ENCODE measurements at places on chromosomes 7 and 10. TPM values are rescaled to one million over a fixed set of nuclear protein-coding genes. Genes with fewer than 3 reads are reported as not detected.

GRCh38 chr7:31256506-31256905, 84.0 kb downstream of the NEUROD6 start:
- no peak for DNase-seq

DNA sequence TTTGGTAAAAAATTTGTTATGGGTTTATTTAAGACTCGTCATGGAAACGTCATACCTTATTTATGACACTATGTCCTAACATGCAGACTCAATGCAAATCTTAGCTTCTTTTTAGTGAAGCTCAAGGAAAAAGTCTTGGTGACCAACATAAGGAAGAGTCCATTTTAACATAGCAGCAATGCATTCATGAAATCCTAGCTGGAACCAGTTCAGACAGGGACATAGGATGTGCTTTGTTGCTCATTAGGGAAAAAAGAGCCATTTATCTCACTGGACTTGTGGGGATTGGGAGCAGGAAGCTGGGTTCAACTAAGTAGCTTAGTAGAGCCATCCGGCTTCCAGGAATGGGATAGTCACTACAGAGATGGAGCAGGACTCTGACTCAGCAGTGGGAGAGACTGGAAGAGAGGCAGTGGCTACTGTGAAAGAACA, 100.7 kb upstream of the DKK1 start:
- DNase-seq = no peak

DNA sequence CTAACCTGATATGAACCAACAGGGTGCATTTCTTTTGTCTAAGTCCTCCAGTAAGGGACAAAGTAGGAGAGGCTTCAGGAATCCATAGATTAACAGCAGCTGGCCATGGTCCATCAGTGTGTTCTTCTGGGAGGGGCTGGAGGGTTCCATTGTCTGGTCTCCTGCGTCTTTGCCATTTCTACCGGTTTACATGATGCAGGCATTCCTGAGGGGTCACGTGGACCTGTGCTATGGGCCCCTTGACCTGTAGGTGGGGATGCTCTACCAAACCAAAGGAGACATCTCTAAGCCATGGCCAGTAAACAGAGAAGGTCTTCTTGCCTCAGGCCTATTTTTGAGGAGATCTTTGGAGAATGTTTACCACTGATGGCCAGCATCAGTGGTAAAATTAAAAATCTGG, 28.7 kb upstream of the HABP2 start:
- no peak for DNase-seq

DNA sequence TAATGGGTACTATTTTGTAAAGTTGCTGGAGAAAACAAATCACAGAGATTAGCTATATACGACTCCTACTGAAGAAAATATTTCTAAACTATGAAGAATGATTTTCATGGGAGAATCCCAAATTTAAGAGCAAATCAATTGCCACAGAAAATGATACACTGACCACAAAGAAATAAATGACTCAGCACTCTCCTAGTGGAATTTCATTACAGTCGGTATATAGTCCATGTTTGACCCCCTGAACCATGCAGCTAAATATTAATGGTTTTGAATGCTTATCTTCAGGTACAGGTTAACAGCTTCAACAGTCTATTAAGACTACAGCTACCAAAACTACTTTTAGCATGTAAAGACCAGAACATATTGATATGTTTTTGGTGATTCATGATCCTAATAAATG, 65.0 kb downstream of the IDE start:
- DNase-seq = no peak

DNA sequence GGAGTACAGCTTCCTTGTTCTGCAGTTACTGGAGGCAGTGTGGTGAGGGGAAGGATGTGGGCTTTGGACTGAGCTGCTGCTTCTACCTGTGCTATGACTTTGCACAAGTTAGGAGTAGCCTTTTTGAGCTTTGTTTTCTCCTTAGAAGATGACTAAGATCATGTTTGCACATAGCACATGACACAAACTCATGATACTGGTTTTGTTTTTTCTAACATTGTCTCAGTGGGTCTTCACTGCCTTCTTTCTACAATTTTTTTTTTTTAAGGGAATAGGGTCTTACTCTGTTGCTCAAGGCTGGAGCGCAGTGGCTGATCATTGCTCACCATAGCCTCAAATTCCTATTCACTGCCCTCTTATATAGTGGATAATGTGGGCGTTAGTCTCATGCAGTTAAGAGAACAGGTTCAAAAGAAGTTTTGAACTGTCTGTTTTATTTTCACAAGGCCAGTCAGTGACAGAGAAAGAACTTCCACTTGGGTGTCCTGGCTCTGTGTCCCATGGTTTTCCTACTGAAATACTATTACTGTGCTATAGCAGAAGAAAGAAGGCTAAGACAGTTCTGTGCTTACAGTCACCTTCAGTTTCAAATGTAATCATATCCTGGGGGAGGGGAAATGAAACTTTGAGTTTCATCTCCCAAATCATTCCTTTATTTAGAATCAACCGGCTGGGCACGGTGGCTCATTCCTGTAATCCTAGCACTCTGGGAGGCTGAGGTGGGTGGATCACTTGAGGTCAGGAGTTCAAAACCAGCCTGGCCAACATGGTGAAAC, 72.0 kb downstream of the KAT6B start:
- DNase-seq = no peak

DNA sequence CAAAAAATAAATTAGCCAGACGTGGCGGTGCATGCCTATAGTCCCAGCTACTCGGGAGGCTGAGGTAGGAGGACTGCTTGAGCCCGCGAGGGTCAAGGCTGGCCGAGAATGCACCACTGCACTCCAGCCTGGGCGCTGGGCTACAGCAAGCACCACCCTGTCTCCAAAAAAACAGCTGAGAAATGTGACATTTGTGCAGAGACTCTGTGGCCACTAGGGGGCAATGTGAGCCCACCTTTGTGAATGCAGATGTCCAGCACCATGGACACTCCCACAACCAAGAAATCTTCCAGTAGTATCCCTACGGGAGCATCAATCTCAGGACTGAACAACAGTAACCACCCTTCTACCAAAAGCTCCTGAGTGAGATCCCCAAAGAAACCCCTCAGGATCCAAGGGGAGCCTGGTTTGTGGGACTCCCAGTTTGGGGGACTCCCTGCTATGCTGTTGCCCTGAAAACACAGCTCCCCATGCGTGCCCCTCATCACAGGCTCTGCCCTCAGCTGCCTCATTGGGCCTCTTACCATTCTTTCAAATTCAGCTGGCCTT, 6.2 kb upstream of the AHCYL2 start:
- DNase-seq = peak; percentile 80

DNA sequence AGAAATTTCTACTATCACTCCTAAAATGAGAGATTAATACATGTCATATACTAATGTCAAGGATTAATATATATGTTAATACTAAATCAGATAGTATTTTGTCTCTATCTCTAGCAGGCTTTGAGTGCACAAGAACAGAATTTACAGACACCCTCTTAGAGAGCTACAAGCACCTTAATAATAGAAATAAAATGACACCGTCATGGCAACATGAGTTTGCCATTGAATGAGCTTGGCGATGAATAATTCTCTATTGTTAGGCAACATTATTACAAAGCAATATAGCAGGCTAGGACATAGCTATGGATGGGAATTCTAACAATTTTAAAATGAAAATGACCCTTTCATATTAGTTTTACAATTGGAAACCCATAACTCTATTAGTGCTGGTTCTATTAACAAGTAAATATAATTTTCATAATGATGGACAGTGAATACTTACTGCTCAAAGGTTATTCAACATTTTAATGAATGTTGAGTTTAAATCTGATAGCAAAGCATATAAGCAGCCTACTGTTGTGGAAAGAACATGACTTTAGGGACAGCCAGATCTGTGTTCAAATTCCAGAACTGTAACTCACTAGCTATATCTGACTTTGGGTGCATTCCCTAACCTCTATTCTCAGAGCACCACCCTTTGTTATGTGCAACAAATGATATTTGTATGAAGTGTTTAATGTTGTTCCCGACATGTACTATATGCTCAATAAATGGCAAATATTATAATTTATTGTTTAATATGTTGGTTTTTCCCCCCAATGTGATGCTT, 184.5 kb upstream of the DKK1 start:
- DNase-seq = no peak

DNA sequence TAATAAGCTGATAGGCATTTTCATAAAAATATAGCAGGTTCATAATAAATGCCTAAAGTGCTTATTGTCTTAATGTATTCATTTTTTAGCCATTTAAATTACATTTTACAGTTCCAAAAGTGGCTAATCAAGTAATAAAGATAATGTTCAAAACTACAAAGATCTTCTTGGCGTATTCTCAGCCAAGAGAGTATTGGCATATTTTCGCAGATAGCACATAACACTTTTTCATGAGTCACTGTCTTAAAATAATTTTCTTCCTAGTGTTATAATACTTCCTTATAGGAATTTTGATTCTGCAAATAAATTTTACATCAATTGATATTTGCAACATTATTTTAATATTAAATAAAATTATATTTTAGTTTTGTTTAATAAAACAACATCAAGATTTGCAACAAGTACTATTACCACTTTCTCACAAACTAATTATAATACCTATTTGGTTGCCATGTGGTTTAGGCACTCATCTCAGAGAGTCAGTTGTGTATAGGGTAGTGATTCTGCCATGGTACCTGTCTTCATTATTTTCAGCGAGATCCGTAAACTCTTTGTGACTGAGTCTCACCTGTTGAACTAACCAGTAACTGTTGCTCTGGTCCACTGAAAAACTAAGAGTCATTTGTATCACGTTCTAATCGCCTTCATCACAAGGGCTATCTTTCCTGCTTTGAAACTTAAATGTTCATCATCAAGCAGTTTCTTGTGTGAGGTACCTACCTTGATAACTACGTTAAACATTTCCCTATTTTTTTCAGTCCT, 152.5 kb upstream of the AKR1E2 start:
- no peak for DNase-seq

GRCh38 chr10:93445978-93446720, 36.0 kb downstream of the MYOF start:
- no peak for DNase-seq

GRCh38 chr10:111137587-111137986, 60.8 kb downstream of the ADRA2A start:
- DNase-seq = no peak

DNA sequence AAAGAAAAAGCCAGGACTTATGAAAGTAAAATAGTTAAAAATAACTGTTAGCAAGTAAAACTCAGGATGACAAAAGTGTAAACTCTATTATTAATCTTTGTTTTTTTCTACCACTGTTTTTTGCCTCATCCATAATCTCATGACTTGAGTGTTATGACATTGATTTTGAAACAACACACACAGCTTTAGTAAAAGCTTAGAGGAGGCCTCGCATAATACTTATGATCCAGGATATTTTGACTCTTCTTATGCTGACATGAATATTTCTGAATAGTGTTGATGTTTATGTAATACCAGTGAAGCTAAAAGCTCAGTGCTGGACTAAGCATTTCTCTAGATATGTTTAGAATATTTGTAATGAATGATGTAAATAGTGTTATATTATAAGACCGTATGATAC, 10.5 kb downstream of the KAT6B start:
- no peak for DNase-seq

DNA sequence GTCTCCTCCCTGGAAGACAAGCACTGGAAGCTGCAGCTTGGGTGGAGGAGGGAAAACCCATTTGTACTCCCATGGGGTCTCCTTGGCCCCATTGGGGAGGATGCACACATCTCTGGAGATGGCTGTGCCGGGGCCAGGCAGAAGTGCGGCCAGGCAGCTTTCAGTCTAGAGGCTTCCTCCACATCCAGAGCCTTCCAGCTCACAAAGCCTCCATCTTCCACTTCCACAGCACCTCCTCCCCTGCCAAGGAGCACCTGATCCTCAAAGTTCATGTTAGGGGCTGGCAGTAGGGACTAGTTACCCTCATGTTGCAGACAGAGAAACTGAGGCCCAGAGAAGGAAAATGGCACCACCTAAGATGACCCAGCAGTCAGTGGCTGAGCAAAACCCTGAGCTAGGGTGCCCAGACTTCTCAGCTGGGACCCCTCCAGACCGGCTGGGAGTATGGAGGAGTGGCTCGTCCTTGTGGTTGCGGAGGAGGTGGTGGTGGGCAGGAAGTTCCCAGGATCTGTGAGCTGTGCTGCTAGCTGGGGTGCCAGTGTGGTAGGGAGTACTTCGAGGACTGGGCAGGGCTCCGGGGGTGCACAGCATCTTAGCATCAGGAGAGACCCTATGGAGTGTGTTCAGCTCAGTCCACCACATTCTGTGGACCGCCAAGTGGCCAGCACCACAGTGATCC, 44.2 kb downstream of the ADCYAP1R1 start:
- DNase-seq = no peak

The LLCFC1 gene
- polyA plus RNA-seq = not detected

The FAM237B gene
- polyA plus RNA-seq = not detected
